Ureter (tissue), 1 donor: ENCODE measurements at places on chromosomes 4 and X. TPM values are rescaled to one million over a fixed set of nuclear protein-coding genes. Genes with fewer than 3 reads are reported as not detected.

The FABP2 gene
- not detected for total RNA-seq

The XAGE1A gene
- not detected for total RNA-seq

The EPHA5 gene
- not detected for total RNA-seq

The ZFP42 gene
- total RNA-seq, result 0.23 TPM

The PPEF2 gene
- not detected for total RNA-seq

The GYPB gene
- total RNA-seq, result not detected

The EGF gene
- 0.23 TPM for total RNA-seq

The GPR173 gene
- 7.6 TPM for total RNA-seq

The SPANXA2 gene
- not detected for total RNA-seq

The PTTG2 gene
- total RNA-seq, result 7.2 TPM

The HELT gene
- not detected for total RNA-seq

The TACR3 gene
- total RNA-seq, result 0.52 TPM

The PAGE1 gene
- not detected for total RNA-seq

The UGT2A2 gene
- not detected for total RNA-seq

The CBLL2 gene
- total RNA-seq, result not detected

The TCEAL3 gene
- 49.1 TPM for total RNA-seq

The ZCCHC18 gene
- total RNA-seq, result 0.49 TPM

The HPSE gene
- 1.1 TPM for total RNA-seq

The IGSF1 gene
- 0.18 TPM for total RNA-seq

The FGA gene
- 1.2 TPM for total RNA-seq

The EFHC2 gene
- 2.3 TPM for total RNA-seq

The CT47B1 gene
- not detected for total RNA-seq

The SERTM2 gene
- total RNA-seq, result 5.6 TPM

The SMIM31 gene
- total RNA-seq, result 4.6 TPM

The TNMD gene
- not detected for total RNA-seq

The ZNF141 gene
- total RNA-seq, result 38.7 TPM

The SYN1 gene
- total RNA-seq, result 1.4 TPM

The XAGE2 gene
- not detected for total RNA-seq

The HPGD gene
- total RNA-seq, result 527 TPM

The AVPR2 gene
- total RNA-seq, result 2.3 TPM

The TMEM271 gene
- not detected for total RNA-seq

The SPRY1 gene
- 197 TPM for total RNA-seq

The WNK3 gene
- total RNA-seq, result 10.0 TPM

The CXCL13 gene
- 1.6 TPM for total RNA-seq

The CFAP99 gene
- not detected for total RNA-seq

The STARD8 gene
- 10.9 TPM for total RNA-seq

The SSX3 gene
- total RNA-seq, result not detected

The CXCR3 gene
- 0.89 TPM for total RNA-seq

The PRR32 gene
- not detected for total RNA-seq

The GRIA2 gene
- total RNA-seq, result 0.18 TPM

The FRMD7 gene
- total RNA-seq, result 1.6 TPM

The TMEM131L gene
- total RNA-seq, result 12.1 TPM

The DKK2 gene
- 4.4 TPM for total RNA-seq

The EPGN gene
- total RNA-seq, result 0.96 TPM

The CBR4 gene
- total RNA-seq, result 34.0 TPM

The PPP1R2C gene
- total RNA-seq, result not detected

The FMR1 gene
- total RNA-seq, result 59.8 TPM

The GSPT2 gene
- 12.0 TPM for total RNA-seq

The FDCSP gene
- not detected for total RNA-seq

The RNF128 gene
- total RNA-seq, result 67.6 TPM

The SOWAHD gene
- total RNA-seq, result 0.57 TPM

The SGMS2 gene
- 17.3 TPM for total RNA-seq

The UGT2A1 gene
- not detected for total RNA-seq

The CCDC110 gene
- 2.3 TPM for total RNA-seq

The CFP gene
- total RNA-seq, result 4.3 TPM

The IRS4 gene
- total RNA-seq, result 0.96 TPM

The TLR2 gene
- total RNA-seq, result 13.9 TPM

The HTN1 gene
- not detected for total RNA-seq

The DMRTC1B gene
- 1.1 TPM for total RNA-seq
